ENCODE measurements at places on chromosomes 1 and 21.
A peak's percentile ranks its signal among the peaks of the same experiment; 100 is the strongest.

DNA sequence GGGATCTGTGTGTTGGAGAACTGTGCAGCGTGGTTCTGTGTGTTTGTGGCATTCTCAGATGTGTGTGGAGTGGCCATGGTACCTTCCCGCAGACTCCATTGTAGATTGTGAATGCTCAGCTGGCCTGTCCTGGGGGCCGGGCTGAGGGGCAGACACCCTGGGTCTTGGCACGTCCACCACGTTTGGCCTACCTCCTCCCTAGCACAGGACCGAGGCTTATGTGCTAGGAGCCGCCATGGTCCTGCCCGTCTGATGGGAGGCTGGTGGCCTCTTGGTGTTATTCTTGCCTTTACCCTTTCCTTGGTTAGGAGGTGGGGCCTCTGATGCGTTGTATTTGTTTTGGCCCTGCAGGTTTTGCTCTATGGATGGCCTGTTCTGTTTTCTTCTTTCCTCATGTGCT is 25.1 kb downstream of the SNAP47 start:
- DNase-seq: no peak

DNA sequence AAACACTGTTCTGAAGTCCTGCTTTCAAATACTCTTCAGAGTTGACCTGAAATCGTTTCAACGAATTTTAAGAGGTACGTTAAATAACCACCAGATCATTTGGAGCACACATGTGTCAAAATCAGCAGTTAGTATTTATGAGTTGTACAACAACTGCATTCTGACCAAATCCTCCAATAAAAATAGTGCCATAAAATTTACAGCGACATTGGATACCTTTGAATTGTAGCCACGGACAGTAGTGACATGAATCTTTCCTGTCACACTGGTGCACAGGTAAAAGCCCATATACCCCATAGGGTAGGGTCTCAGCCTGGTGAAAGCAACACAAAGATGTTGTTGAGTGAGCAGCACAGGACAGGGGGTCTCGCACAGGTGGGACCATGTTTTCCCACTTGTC is 121.5 kb downstream of the CLIC6 start:
- DNase-seq: no peak

GRCh38 chr1:47881505-47882442 is 115.4 kb downstream of the TRABD2B start:
- no peak for DNase-seq

- no peak for DNase-seq
Observed at GRCh38 chr1:30257322-30257721, 466.1 kb downstream of the MATN1 start.

DNA sequence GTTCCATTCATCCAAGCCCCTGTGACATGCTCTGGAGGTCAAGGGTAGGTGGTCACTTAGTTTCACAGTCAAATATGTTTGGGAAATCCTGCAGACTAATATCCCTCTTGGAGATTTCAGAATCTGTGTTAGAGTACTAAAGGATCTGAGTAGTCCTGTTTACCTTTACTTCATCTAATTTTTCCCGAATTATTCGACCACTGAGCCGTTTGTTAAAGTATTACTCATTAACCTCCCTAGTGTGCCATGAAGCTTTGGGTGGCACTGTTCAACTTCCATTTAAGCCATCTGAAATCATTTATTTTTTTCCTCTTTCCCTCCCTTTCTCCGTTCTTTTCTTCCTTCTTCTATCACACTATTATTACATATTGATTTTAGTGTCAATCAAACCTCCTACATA is 109.9 kb downstream of the NGF start:
- no peak for DNase-seq

GRCh38 chr1:201764166-201764565 is 64.8 kb upstream of the IPO9 start:
- DNase-seq: no peak

DNA sequence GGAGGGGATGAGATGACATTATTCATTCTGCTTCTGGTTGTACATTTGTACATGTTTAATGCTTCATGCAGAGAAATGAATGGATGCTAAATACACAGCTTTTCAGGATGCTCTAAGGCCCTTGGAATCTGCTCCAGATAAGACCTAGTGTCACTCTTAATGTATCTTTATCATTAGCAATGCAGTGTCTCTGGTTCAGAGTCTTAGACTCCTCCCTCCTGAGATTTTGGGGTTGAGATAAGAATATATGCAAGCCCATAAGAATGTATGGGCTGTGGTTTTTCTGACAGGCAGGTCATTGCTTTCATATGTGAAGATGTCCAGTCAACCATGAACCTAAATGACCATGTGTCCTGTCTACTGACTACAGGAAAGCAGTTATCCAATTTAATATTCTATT is 415.5 kb downstream of the RPS6KC1 start:
- DNase-seq: no peak

DNA sequence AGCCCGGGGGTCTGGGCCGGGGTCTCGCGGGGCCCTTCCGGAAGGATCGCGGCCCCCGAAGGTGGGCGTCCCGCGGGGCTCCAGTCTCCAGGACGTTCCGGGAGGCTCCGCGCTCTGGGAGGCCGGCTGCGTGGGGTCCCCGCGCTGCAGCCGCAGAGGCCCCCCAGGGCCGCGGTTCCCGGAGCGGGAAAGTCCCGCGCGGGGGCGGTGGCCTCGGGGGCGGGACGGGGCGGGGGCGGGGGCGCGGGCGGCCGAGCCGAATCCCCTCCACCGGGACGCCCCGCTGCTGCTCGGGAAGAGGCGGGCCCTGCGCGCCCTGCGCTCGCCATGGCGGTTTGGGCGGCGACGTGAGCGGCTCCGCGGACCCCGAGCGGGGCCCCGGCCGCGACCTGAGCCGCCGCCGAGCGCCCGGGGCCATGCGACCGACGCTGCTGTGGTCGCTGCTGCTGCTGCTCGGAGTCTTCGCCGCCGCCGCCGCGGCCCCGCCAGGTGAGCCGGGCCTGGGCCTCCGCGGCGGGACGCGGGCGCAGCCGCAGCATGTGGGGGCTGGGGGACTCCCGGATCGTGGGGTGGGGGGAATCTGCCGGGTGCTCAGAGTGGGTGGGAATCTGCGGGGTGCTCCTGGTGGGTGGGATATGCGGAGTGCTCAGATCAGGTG is at the start of gene IFNGR2:
IFNGR2 (plus strand) TSS at position 286 of the 658 bp plus-strand sequence; CDS start at position 417, 131 bp downstream.
- no peak for DNase-seq

DNA sequence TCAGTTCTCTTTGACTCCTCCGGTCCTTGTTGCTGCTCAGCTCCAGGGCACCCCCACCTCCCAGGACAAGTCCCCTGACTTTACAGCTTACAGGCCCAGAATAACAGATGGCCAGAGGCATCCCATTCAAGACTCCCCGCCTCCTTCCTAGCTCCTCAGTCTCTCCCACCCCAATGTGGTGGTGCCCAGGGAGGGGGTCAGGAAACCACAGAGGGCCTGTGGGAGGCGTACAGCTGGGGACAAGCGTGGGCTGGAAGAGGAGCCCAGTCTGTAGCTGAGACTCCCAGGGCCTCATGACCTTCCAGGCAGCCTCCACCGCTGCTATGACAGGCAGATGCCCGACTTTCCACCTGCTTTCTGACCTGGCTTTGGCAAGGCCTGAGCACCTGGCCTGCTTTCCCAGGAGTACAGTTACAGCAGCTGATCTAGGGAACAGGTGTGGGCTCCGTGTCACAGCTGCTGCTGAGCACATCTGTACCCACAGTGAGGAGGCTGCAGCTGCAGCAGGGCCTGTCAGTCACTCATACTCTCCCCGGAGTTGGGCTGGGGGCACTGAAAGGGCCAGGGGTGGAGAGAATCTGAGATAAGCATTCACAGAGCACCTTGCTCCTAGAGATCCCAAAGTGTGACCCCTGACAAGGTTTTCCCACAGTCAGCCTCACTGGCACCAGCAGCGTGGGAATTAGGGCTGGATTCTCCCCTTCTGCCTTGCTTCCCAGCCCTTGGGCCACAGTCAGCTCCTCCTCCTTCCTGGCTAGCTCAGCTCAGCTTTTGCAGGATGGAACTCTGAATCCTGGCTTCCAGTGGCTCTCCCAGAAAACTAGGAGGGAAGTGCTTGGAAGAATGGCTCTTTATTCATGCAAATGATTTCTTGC is 7.1 kb upstream of the NAV1 start:
- DNase-seq: no peak

- no peak for DNase-seq
Observed at GRCh38 chr1:55869065-55869464, 653.9 kb upstream of the USP24 start.

GRCh38 chr21:20424943-20425342 is 573.3 kb upstream of the NCAM2 start:
- no peak for DNase-seq

DNA sequence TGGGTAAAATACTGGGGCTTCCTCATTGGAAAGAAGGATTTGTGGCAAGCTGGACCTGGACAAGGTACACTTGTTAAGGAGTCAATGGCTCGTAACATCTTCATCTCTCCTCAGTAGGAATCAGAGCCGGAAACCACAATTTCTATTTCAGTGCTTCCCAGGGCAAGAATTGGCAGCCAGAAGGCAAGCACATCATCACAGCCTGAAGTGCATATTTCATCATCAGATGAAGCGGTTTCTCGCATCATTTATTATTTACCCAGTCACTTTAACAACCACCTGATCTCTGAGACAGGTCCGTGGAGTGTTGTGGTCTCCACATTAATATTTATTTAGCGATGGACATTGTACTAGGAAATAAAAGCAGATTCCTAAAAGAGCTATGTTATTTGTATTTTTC is 55.0 kb downstream of the KCNJ15 start:
- peak; percentile 85 for DNase-seq

GRCh38 chr1:6435129-6435528 is 10.6 kb downstream of the ESPN start:
- DNase-seq: no peak

DNA sequence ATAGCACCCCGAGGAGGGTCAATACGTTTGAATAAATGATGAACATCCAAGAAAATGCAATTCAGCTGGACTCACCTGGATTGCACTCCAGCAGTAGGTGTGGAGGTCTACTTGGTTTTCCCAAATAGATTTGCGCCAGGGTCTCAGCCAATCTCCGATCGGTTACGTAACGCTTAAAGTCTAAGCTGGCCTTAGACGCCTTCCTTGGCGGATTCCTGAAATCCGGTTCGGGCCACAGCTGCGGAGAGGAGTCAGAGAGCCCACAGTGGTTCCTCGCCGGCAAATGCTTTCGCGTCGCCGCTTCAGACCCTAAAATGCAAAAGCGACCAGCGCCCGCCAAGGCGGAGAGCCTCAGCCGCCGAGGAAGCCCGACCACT is 322 bp downstream of the TFB2M start:
- DNase-seq: no peak

GRCh38 chr1:101187297-101187696 is 49.5 kb upstream of the S1PR1 start:
- DNase-seq: no peak

DNA sequence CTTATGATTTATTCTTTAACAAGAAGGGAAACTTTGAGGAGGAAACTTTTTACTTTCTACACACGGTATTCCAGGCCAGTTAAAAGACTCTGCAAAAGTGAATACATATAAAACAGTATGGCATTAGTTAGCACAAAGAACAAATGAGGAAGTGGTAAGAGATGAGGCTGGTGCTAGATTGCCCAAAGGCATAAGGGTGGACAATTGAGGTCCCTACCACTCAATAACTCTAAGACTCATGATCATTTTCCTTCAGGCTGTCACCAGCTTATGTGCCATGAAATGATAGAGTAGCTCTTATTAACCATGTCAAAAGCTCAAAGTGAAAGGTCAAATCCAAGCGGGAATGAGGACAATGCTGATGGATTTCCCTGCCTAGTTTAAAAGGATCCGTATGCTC is 124.5 kb downstream of the TBX15 start:
- DNase-seq: no peak

- DNase-seq: no peak
Observed at GRCh38 chr1:50343323-50343722, 79.9 kb downstream of the DMRTA2 start.

GRCh38 chr1:6653436-6654290 is 29.0 kb downstream of the THAP3 start:
- no peak for DNase-seq

GRCh38 chr1:7127322-7128075 is 342.2 kb downstream of the CAMTA1 start:
- no peak for DNase-seq

GRCh38 chr1:73948055-73948454 is 249.9 kb downstream of the LRRIQ3 start:
- DNase-seq: no peak

- DNase-seq: no peak
Observed at GRCh38 chr1:230400007-230400344, 26.2 kb downstream of the PGBD5 start.

DNA sequence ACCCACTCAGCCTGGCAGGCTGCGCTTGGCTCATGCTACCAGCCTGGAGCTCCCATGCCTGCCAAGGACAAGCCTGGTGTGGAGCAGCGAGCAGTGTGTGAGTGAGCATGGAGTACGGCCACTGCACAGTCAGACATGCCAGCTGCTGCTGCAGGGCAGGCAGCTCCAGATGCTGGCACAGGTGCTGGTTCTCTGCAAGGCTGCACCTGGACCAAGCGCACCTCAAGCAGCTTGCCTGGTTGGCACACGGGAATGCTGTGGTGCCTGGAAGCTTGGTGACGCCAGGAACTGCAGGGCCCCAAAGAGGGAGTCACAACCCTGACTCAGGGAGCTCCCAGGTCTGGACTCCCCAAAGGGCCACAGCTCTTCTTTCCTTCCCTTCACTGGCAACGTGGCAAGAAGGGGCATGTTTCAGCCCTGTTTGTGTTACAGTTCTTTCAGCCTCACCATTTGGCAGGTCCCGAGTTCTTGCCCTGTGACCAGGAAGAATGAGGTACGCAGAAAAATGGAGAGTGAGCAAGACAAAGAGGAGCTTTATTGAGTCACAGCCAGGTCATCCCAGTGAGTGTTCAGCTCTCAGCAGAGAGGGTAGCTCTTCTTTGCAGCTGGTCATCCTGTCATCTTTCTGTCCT is 26.1 kb downstream of the ACOT7 start:
- peak; percentile 49 for DNase-seq

- DNase-seq: no peak
Observed at GRCh38 chr1:156121457-156121856, 6.9 kb downstream of the LMNA start.

DNA sequence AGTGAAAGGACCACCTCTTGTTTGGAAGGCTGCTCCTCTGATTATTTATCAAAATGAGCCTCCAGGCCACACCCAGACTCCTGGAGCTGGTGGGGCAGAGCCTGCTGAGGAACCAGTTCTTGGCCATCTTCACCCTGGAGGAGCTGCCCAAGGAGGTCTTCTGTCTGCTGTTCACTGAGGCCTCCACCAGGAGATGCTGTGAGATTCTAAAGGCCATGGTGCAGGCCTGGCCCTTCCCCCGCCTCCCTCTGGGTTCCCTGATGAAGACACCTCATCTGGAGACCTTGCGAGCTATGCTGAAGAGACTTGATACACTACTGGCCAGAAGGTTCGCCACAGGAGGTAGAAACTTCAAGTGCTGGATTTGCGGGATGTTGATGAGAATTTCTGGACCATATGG is 61.7 kb upstream of the GJA8 start:
- DNase-seq: no peak

All from A172 (cell line).